Stimulated activated CD8-positive, alpha-beta memory T cell treated with anti-CD3 and anti-CD28 coated beads, Interleukin-15, amount 100 ng/mL, for 1 hour (primary cell): ENCODE measurements at places on chromosomes 16 and 17.

DNA sequence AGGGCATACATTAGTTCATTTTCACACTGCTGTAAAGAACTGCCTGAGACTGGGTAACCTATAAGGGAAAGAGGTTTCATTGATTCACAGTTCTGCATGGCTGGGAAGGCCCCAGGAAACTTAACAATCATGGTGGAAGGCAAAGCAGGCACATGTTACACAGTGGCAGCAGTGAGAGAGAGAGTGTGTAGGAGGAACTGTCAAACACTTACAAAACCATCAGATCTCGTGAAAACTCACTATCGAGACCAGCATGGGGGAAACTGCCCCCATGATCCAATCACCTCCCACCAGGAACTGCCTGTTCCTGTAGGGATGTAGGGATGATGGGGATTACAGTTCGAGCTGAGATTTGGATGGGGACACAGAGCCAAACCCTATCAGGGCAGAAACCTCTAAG, 17.2 kb downstream of the NUBP1 start:
- DNase-seq = no peak

DNA sequence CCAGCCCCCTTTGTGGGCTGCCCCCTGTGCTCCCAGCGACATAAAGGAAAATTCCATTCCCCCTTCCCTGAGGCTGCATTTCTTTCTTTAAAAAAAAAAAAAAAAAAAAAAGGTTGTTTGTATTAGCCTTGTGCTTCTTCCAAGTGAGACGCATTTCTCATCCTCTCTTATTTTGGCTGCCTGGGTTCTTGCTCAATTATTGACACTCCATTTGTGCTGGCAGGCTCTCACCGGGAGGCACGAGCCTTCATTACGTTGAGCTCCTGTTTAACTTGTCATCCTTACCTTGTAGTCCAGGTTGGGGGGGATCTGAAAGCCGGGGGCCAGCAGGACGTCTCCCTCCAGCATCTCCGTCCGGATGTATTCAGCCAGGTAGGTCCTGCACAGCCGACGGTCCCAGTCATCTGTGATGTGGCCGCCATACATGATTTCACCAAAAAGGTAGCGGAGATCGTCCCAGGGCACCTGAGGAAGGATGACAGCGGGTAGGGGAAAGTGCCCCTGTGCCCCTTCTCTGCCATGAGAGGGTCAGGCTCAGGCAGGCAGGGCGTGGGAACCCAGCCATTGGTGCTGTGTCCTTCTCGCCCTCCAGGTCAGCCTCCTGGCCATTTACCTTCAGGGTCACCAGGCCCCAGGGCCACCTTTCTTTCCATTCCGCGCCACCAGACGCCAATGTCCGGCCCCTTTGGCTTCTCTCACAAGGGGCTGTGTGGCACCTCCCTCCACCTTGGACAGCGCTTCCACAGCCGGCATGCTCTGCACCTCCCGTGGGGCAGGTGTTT, 50.6 kb downstream of the PGS1 start:
- DNase-seq = no peak

GRCh38 chr16:47035436-47035835, 62.0 kb upstream of the DNAJA2 start:
- DNase-seq = no peak

DNA sequence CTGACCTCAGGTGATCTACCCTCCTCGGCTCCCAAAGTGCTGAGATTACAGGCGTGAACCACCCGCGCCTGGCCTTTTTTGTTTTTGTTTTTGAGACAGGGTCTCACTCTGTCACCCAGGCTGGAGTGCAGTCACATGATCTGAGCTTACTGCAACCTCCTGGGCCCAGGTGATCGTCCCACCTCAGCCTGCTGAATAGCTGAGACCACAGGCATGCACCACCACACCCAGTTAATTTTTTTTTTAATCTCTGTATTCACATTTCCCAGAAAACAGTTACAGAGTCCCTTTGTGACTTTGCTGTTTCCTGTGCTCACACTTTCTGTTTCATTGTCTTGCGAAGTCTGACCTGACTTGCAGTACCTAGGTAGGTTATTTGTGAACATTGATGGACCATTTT, 2.7 kb downstream of the CLUAP1 start:
- no peak for DNase-seq

GRCh38 chr16:28587386-28587785, 9.5 kb downstream of the SULT1A2 start:
- DNase-seq = no peak

DNA sequence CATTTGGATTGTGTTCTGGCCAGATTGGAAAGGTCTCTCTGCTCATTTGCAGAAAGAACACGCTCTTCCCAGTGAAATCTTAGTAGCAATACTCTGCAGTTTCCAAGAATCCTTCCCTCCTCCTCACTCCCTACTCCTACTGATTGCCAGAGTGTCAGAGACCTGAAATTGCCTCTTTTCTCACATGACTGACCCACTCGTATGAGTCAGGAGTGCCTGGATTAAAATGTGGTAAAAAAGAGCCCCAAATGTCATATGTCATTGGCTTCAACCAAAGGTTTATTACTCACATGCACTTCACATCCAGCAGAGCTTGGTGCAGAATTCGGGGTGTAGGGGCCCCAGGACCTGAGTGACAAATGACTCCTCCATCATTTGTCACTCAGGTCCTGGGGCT, 39.7 kb upstream of the IRX3 start:
- DNase-seq = no peak

DNA sequence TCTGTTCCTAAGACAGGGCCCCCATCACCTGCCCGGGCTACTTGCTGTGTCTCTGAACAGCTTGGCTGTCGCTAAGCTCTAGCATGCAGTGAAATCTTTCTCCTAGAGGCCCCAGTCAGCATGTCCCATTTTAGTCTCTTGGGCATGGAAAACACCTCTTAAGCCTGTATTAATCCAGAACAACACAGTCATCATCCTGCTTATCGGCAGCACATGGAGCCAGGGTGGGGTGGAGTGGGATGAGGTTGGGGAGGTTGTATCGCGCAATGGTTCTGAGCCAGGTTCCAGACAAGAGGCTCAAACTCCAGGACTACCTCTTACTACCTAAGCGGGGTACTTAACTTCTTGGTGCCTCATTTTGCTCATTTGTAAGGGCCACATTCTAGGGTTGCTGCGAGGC, 7.8 kb downstream of the ST6GALNAC2 start:
- DNase-seq = no peak

DNA sequence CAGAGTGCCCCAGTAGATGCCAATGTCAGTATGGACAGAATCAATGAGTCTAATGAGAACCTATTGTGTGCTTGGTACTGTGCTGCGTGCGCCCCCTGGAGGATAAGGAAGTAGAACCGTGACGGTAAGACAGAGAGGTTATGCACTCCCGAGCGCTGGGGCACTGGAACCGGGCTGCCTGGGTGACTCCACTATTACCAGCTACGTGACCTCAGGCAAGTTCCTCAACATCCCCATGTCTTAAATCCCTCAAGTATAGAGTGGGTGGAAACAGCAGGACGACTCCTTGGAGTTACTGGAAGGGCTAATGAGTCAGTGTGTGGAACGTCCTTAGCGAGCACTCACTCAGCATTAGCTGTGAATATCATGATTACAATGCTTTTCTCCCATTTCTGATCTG, 16.2 kb downstream of the CHST4 start:
- peak; percentile 17 for DNase-seq

DNA sequence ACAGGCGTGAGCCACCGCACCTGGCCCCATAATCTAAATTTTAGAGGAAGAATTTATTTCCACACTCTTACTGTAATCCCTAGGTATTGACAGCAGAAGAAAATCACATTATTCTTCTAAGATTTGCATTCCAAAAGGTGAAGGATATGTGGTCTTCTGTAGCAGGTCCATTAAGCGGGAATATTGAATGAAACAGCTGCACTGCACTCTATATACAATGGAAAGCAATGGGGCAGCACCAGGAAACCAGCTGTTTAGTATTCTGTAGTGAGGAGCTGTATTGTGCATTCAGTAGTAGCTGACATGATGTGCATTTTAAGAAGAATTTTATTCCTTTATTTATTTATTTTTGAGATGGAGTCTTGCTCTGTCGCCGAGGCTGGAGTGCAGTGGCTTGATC, 49.6 kb downstream of the PSMD12 start:
- DNase-seq = no peak

- DNase-seq = no peak
Measured at GRCh38 chr16:79500286-79500685, 100.3 kb downstream of the MAF start.

GRCh38 chr16:2282866-2283555, 15.1 kb upstream of the RNPS1 start:
- DNase-seq = no peak

GRCh38 chr17:77894126-77894956, 64.2 kb upstream of the TNRC6C start:
- DNase-seq = no peak

- DNase-seq = no peak
Measured at GRCh38 chr17:51115179-51115578, 5.5 kb downstream of the SPAG9 start.
